ENCODE measurements at places on chromosomes 1 and 21.

DNA sequence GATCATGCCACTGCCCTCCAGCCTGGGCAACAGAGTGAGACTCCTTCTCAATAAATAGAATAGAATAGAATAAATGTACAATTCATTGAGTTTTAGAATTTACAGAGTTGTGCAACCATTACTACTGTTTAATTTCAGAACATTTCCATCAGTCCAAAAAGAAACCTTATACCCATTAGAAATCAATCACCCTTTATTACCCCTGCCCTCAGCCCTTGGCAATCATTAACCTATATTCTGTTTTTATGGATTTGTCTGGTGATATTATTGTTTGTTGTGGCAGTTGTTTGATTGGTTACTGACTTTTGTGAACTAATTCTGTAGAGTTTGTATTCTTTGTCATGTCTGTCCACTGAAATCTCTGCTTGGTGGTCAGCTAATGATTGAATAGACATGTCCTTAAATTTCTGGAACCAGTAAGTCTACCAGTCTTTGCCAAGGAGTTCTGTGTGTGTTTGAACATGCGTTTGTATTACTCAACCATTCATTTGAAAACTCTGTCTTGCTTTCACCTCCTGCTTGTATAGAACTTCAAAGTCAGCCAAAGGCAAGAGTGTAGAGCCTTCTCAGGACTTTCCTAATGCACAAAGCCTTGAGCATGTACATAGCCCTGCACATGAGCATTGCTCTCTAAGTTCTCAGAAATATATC lies 208.8 kb downstream of the GPR52 start:
- DNase-seq, result no peak

DNA sequence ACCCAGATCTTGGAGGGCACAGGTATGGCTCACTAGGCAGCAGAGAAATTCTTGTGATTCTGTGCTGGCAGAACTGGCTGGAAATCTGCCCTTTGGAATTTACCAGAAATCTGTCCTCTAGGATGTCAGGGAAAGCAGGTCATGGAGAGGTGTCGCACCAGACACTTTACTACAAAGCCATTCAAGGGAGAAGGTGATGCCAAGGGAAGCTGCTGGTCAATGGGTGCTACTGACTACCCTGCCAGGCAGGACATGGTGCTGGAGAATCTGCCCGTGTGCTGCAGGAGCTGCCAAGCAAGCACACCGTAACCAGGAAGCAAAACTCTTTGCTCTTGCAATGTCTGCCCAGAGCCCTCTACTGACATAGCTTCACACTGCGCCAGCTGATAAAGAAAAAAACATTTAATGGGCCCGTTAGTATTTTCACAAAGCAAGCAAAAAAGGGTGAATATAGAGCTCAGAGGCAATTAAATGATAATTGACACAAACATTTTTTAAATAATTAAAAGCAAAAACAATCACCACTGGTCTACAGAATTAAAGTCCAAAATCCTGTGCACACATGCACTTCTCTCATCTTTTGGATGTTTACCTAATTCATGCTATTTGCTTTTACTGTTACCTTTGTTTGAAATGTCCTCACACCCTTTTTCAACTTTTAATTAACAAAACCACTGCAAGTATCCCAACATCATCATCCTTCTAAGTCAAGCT lies 7.2 kb upstream of the FBXO28 start:
- peak; percentile 36 for DNase-seq

GRCh38 chr21:15775981-15776380 lies 46.2 kb downstream of the USP25 start:
- no peak for DNase-seq

DNA sequence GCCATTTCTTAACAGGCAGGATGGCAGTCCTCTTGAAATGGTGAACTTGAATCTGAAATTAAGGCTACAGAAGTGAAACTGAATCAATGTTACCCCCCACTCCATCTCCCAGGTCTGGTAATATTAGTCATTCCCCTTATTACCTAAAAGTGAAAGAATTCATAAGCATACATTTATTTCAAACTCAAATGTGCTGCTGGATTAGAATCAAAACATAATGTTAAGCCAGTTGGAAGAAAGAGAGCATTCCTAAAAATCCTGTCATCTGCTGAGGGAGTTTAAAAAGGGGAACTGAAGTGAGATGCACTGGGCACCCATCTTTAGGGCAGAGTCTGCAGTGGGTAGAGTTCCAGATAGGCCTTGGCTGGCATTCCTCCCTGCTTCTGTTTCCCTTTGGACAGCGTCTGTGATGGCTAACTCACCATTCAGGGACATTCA lies 17.4 kb downstream of the KIAA0319L start:
- DNase-seq, result no peak

DNA sequence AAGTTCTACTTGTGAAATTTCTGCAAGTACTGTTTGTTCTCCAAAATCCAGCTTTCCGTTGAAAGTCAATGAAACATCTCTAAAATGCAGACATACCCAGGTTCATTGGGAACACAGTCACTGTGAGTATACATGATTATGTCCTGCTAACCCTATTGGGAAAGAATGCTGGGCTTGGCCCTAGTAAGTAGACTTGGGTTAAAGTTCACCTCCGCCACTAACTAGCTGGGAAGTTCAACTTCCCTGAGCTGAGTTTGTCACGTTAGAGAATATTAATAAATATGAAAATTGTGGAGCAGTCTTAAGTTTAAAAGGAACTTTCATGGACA lies 10.5 kb upstream of the PGD start:
- no peak for DNase-seq

GRCh38 chr1:89550995-89551394 lies 26.4 kb downstream of the LRRC8B start:
- DNase-seq, result no peak

- DNase-seq, result no peak
Observed at GRCh38 chr1:246789454-246790339, 65.5 kb downstream of the SCCPDH start.

- no peak for DNase-seq
Observed at GRCh38 chr1:70864302-70864701, 183.3 kb downstream of the PTGER3 start.

- no peak for DNase-seq
Observed at GRCh38 chr1:111988743-111989453, 570 bp downstream of the KCND3 start.

DNA sequence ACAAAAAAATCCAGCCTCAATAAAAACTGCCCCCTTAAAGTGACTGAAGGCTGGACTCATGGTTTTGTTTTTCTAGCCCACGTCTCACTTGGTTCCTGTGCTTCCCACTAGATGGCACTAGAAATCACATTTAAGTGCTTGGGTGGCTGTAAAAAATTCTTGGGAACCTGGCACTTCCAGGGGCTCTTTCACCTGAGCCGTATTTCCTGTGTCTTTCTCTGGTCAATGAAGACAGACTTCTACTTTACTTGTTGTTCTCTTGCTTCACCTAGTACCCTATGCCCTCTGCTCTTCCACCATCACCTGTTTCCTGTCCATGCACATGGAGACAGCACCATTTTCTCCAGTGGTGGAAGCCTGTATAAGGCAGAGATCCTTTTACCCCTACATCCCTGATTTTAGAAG lies 20.0 kb downstream of the METTL13 start:
- no peak for DNase-seq

Measured in KG1 (cell line).